ENCODE measurements at places on chromosomes 7 and 10.

DNA sequence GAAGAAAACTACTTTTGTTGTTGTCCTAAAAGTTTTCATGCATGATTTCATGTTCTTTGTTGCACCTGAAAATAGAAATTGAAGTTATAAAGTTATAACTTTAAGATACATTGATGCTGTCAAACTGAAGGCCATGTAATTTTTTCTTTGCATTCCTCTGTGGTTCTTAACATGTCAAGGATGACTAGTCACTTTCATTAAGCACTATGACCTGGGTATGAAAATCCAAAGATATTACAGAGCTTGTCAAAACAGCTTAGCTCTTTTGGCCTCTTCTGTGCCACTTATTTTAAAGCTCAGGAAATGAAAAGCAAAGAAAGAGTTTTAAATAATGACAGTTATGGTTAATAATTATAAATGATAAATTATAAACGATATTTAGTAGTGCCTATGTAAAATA lies 241.6 kb upstream of the CACNA2D1 start:
- DNase-seq: no peak

GRCh38 chr10:114172216-114172615 lies 1.8 kb downstream of the CCDC186 start:
- no peak for DNase-seq

- DNase-seq: no peak
Observed at GRCh38 chr7:138515001-138515528, 55.0 kb downstream of the TRIM24 start.

DNA sequence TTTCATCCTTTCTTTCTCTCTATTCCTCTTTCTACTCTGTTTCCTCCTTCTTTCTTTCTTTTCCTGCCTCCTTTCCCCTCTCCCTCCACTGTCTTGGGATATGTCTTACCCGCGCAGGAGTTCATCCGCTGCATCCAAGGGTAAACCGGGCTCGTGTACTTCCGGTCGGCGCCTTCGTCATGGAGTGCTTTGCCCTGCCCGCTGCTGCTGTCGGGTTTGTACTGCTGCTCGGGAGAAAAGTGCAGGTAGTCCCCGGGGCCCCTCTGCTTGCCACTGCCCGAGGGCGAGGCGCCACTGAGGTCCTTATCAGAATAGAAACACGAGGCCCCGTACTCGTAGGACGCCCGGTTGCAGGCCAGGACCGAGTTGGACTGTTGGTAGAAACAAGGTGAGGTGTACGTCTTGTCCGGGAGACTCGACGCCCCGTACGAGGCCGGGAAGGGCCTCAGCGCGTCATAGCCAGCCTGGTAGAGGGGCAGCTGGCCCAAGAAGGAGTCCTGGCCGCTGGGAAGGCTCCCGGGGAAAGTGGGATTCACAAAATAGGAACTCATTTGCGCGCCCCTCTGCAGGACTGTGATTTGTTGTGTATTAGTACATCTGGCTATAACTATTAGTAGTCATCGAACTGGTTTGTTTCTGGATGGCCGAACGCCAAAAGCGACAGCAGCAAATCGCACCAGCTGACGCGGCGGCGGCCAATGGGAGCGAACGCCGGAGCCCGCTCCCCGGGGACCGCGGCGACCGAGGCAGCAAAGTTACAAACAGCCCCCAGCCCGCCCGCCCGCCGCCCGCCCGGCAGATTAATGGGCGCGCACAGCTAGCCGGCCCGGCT lies at the start of gene HOXA6:
Gene HOXA6 (minus strand): TSS at position 576 of the 832 bp plus-strand sequence. CDS start 25 bp downstream, at position 551.
- DNase-seq: no peak

GRCh38 chr7:154960063-154960790 lies 42.7 kb downstream of the PAXIP1 start:
- DNase-seq: no peak

DNA sequence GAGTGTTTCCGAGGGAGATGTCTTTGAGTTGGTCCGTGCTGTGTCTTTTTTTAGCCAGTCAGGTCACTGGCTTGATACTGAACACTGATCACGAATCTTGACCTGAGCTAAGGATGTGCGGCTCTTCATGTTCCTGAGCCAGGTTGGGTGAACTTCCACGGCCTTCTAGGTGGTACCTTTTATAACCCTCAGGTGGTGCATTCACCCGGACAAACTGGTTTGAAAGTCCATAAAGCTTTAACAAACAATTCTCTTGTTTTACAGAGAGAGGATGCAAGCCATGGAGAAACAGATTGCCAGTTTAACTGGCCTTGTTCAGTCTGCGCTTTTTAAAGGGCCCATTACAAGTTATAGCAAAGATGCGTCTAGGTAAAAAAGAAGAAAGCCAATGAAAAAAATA lies 229.5 kb downstream of the ARHGAP21 start:
- no peak for DNase-seq

DNA sequence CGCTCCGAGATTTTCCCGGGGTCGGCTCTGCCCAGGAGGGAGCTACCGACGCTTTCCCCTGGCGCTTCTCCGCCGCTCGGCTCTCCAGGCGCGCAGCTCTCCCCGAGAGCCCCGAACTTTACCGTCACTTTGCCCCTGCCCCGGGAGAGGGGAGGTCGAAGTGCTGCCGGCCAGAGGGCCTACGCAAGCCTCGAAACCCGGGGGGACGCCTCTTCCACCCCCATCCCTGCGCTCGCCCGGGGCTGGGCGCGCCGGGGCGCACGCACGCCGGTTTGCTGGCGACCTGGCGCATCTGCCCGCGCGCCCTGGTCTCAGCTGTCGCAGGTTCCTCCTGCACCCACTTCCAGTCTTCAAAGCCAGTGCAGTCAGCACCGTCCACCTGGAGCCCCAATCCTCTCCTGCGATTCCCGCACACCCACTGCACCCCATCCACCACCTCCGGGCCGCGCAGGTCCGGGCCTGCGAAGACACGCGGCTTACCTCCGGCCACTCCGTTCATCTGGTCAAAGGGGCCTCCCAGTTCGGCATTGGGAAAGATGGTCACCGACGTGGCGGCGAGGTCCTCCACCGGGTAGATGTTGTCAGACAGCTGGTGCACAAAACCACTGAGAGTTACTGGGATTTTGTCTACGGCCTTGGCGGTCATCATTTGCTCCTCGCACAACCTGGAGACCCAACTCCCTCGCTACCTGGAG lies 638 bp downstream of the EGR2 start:
- no peak for DNase-seq

DNA sequence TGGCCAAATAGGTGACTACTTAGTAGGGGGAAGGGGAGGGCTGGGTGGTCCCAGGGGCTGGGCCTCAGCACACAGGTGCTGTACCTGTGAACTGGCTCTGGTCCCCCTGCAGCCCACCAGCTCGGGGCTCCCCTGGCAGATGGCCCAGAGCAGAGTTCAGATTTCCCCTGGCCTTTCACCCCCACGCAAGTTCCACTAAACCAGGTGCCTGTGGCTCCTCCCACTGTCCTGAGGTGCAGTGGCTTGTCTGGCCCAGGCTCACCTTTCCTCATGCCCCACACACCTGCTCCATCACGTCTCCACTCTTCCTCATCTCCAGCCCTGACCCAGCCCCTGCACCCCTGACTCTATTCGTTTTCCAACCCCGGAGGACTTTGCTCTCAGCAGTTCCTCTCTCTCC lies 47.3 kb upstream of the OPALIN start:
- DNase-seq: no peak

GRCh38 chr10:113228530-113228929 lies 278.5 kb downstream of the TCF7L2 start:
- DNase-seq: no peak

- no peak for DNase-seq
Observed at GRCh38 chr10:128324058-128324827, 198.0 kb upstream of the MKI67 start.

GRCh38 chr7:30247541-30248401 lies 36.6 kb upstream of the ZNRF2 start:
- DNase-seq: no peak

DNA sequence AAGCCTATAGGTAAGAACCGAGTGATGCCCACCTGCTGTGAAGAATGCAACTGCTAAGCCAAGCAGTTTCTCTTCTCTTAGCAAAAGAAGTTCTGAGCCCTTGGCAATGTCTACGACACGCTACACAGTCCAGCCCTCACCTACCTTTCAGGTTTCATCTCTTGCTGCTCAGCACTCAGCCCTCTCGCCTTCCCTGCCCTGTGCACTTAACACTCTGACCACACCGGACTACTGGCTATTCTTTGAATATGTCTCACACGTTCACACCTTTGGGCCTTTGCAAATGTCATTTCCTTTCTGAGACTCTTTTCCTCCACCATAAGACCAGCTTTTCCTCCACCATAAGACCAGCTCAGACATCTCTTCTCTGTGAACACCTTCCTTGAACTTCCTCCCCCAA lies 67.0 kb upstream of the ITGB1 start:
- DNase-seq: no peak

- no peak for DNase-seq
Observed at GRCh38 chr10:85946713-85947326, 419.8 kb downstream of the GRID1 start.

DNA sequence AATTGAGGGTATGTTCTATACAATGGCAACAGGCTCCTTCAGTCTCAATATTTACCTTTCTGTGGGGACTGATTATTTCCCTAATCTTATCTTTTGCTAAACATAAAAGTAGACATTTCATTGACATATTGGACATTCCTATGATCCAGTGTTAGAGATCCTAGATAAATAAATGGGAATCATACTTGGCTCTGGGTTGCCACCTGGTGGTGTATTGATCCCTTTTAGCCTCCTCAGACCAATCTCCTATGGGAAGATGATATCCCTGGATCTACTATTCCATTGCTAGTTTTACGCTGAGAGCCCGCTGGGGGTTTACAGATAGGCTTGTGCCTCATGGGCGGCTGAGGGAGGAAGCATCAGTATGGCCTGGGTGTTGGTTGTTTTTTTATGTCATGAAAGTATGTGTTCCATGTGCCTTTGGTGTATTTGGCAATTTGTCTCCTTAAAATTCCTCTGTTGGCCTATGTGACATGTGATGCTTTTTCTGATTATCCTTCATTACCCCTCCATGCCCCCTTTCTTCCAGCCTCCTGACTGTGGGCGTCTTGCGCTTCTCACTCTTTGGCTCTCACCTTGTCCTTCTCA lies 18.8 kb downstream of the CELF2 start:
- DNase-seq: no peak

GRCh38 chr10:14686356-14686755 lies 88.3 kb downstream of the FAM107B start:
- no peak for DNase-seq

DNA sequence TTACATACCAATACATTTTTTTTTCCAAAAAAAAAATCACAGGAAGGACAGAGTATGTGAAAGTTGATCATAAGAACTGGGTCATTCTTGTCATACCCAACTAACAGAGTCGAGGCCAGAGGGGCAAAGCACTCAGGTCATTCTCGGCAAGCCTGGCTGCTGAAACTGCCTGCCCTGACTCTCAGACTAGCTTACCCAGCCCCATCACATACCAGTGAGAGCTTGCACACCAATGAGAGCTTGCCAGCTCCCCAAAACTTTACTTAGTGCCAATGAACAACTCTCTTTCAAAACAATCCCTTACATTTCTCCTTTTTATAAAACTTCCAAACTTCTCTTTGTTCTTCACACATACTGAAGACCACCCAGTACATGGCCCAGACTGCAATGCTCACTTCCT lies 48.9 kb downstream of the VOPP1 start:
- no peak for DNase-seq

DNA sequence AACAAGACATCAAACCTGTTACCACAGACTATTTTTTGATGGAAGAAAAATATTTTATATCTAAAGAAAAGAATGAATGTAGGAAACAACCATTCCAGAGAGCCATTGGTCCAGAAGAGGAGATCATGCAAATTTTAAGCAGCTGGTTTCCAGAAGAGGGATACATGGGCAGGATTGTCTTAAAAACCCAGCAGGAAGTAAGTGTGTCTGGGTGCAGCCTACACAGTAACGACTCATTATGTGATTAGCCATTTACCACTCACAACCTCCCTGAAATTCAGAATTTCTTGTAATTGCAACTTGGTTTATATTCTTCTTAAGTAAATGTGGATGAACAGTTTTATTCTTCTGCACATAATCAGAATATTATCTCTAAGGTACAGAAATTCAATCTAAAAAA lies 46.2 kb downstream of the NOC3L start:
- DNase-seq: no peak

DNA sequence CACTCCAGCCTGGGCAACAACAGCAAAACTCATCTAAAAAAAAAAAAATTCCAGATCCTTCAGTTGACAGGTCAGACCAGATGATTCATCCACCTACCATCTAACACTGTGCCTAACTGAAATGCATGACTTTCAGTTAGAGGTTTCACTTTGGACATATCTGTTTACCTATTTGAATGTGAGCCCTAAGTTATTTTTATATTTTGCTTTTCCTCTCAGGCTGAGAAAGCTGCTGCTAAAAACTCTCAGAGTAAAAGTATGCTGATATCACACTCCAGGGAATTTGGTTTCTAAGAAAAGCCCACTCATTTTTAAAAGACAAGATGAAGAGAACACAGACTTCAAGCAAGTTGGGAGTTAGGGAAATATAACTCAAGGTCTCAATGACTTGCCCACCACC lies 126.0 kb downstream of the SGMS1 start:
- no peak for DNase-seq

DNA sequence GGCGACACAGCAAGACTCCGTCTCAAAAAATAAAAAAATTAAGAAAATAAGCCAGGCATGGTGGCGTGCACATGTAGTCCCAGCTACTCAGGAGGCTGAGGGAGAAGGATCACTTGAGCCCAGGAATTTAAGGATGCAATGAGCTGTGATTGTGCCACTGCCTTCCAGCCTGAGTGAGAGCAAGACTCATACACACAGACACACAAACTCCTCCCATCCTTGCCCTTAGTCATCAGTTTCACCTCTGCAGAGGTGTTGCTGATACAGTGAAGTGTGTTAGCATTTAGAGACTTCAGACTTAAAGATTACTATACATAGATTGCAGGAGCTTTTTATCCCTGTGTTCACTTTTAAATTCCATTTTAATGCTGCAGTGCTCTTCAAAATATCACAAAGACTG lies 5.5 kb upstream of the H2AZ2 start:
- DNase-seq: no peak

- DNase-seq: no peak
Observed at GRCh38 chr7:152025937-152026890, 740 bp downstream of the GALNT11 start.

DNA sequence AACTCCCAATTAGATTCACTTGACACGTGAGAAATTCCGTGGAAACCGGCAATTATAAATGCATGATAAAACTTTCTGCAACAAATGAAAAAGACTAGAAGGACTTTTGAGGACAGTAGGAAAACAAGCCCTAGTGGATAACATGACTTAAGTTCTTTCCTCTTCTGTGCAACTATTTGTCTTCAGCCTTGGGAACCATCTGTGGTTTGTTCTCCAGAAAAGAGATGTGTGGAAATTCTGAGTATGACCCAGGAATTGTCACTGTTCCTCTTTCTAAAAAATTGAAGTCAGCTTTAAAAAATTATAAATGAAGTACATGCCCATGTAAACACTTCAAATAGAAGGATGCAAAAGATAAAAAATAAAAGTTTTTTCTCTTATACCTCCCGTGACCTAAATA lies 128.6 kb upstream of the SVIL start:
- DNase-seq: no peak

DNA sequence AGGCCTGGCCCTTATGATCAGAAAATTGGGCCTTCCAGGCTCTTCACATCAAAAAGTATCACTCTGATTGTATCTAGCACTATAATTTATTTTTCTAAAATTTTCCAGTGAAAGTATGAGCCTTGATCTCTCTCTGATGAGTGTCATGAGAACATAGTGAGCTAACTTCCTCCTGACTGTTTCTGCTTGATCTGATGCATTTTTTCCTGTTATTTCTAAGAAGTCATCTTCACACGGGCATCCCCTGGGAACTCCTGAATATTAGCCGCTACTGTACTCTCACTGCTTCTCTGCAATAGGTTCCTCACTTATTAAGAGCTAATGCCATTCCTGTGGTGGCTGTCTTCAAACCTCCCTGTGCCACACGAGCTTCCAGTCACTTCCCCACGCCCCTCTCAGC lies 63.1 kb upstream of the ZPBP start:
- no peak for DNase-seq

- DNase-seq: no peak
Observed at GRCh38 chr10:42973870-42974692, 102.8 kb upstream of the RET start.

All from effector CD8-positive, alpha-beta T cell (primary cell).